ENCODE measurements at places on chromosomes 16 and 17. TPM values are rescaled to one million over a fixed set of nuclear protein-coding genes. Genes with fewer than 3 reads are reported as not detected.

Gene KRTAP4-4
- total RNA-seq = not detected

Gene SLC13A5
- total RNA-seq = 0.49 TPM

Gene USB1
- 10.8 TPM for total RNA-seq

Gene VAT1L
- 22.1 TPM for total RNA-seq

Gene PIRT
- total RNA-seq = 0.98 TPM

Gene TEX19
- total RNA-seq = not detected

Gene SEPHS2
- 12.0 TPM for total RNA-seq

Gene KREMEN2
- 0.25 TPM for total RNA-seq

Gene RBBP6
- total RNA-seq = 38.6 TPM

Gene GLYR1
- 55.8 TPM for total RNA-seq

Gene MGRN1
- 51.1 TPM for total RNA-seq

Gene CDH3
- 10.1 TPM for total RNA-seq

Gene RAPGEFL1
- 15.5 TPM for total RNA-seq

Gene CCDC154
- total RNA-seq = 0.49 TPM

Gene CCL4L2
- 2.0 TPM for total RNA-seq

Gene PRSS36
- total RNA-seq = 0.49 TPM

Gene HBQ1
- total RNA-seq = 3.4 TPM

Gene CDRT15
- total RNA-seq = not detected

All from temporal lobe (tissue), 4 donors.